NCI-H345 (cell line): ENCODE measurements at places on chromosomes 13 and 19.

DNA sequence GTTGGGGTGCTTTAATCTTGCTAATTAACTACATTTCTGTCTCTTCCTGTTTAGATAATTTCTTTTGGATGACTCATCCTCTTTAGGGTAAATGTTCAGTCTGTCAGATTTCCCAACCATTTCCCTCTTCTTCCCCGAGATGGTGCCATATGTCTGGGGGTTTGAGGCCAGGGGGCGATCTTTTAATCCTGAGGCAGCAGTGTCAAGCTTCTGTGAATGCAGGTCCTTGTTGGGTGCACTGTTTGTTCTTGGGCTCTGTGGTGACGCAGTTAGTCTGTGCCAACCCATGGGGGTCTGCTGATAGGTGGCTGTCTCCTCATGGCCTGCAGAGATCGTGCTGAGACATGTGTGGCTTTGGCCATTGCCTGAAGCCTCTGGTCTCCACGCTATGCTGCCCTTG lies 420.4 kb downstream of the NDFIP2 start:
- DNase-seq = no peak

DNA sequence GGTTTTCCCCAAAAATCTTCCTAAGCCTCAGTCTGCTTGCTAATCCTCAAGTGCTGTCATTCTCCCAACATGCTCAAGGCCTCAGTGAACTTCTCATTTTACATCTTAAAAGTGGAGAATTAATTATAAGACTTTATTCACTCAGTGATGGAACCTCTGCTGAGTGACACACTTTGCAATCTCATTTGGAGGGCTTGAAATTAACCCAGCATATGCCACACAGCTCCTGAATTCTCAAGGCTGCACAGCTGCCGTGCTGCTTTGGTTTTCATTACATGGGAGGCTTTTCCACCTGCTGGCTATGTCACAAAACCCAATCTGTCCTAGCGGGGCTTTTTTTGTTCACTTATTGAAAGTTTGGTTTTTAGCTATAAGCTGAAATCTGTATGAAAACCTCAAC lies 28.3 kb upstream of the SERPINE3 start:
- DNase-seq = no peak

DNA sequence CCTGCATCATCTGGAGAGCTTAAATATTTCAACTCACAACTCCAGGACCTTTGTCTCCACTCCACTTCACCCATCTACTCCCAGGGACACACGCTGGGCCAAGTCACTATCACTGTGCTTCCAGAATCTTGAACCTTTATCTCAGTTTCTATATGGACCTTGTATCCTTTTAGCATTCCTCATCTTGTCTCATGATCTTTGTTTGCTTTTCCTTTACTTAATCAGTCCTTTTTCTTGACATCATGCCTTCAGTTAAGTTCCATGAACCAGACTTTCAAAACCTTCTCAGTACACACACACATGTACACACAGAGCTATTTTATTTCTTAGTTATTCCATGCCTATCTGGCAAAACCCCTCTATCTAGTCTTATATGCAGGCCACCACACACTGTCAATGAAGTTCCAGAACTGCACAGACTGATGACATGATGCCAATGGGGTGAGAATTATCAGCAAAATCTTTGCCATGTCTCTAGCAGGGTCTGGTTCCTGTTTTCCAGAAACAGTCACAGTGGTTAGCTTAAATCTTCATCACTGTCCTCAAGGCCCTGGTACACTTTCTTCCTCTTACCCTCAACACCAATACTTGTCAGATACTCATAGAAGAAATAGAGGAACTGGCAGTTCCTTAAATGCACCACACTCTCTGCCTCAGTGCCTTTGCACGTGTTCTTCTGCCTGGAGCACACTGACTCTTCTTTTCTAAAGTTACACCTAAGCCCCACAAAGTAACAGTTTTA lies 77.6 kb upstream of the STARD13 start:
- DNase-seq = no peak

GRCh38 chr13:50783066-50783465 lies 60.4 kb downstream of the DLEU7 start:
- DNase-seq = no peak

DNA sequence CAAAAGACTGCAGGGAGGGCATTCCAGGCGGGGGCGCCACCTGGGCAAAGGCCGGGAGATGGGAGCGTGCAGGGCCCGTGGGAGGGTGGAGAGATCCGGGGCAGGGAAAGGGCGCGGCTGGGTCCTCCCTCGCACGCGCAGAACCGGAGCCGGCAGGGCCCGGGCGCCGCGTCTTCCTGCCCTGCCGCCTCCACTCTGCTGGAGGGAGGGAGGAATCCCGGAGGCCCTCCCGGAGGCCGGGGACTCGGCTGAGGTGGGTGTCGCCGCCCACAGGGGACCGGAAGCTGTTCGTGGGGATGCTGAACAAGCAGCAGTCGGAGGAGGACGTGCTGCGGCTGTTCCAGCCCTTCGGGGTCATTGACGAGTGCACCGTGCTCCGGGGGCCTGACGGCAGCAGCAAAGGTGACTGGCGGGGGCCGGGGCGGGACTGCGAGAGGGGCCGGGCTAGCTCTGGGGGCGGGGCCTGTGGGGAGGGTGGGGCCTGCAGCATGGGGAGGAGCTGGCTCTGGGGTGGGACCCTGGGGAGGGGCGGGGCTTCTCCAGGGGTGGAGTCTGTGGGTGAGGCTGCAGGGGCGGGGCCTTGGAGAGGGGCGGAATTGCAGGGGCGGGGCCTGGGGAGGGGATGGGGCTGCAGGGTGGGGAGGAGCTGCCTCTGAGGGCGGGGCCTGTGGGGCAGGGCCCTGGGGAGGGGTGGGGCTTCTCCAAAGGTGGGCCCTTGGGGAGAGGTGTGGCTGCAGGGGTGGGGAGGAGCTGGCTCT lies 51.3 kb downstream of the CELF5 start:
- peak; percentile 98 for DNase-seq

DNA sequence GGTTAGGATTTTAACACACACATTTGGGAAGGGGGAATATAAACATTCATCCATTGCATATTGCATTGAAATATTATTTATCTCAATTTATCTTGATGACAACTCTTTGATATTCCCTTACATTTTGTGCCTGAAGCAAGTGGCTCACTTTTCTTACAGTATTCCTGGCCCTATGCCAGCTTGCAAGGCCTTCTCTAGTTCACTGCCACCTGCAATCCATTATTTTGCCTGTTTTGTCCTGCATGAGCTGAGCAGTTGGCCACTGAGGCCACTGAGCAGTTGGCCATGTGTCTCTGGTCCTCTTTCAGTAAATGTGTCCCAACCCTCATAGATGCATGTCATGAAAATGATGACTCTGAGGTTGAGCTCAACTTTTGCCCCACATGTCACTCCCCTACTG lies 49.8 kb downstream of the CBY2 start:
- no peak for DNase-seq

- no peak for DNase-seq
Measured at GRCh38 chr13:84129966-84130365, 247.7 kb upstream of the SLITRK1 start.

DNA sequence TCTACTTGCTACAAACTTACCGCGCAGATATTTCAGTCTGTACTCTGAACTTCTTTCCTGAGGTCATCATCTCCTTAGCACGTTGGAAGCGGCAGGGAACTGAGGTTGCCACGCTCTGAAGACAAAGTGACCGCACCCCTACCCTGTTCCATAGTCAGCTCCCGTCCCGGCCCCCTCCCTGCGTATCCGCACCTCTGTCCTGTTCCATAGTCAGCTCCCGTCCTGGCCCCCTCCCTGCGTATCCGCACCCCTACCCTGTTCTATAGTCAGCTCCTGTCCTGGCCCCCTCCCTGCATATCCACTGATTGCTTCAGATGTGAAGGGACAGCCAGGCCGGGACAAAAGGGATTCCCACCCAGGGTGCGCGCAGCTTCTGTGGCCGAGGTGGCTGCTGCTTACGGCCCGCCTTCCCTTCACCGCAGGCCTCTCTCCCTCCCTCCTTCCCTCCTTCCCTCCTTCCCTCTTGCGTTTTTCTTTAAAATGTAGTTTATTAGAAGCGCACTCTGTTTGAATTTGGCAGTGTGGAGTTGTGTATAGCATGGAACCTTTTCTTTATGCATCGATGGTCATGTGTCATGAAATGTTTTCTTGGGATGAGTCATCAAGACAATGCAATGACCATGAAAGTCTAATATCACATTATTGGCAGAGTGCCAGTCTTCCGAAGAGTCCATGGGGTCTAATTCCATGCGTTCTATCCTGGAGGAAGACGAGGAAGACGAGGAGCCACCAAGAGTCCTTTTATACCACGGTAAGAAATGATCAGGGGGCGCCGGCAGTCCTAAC lies 21.9 kb upstream of the NDUFS7 start:
- DNase-seq = no peak

DNA sequence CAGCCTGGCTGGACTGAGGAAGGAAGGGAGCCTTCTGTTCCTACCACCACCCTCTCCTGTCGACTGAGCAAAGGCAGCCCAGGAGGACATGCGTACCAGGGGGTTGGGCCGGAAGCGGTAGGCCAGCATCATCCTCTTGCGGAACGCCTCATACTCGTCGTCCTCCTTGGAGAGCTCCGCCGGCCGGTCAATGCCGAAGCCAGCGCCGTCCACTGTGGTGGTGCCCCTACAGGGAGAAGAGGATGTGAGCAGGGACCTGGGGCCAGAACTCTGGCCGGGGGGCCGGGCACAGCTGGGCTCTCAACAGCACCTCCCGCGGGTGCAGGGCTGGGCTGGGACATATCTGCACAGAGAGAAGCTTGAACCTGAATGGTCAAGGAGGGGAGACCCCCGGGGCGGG lies 3.8 kb upstream of the TM6SF2 start:
- DNase-seq = no peak

GRCh38 chr13:50691176-50691680 lies 152.3 kb downstream of the DLEU7 start:
- DNase-seq = no peak

GRCh38 chr13:27405546-27406134 lies 18.8 kb upstream of the GTF3A start:
- no peak for DNase-seq

GRCh38 chr13:110322126-110322827 lies 15.2 kb downstream of the COL4A2 start:
- no peak for DNase-seq

DNA sequence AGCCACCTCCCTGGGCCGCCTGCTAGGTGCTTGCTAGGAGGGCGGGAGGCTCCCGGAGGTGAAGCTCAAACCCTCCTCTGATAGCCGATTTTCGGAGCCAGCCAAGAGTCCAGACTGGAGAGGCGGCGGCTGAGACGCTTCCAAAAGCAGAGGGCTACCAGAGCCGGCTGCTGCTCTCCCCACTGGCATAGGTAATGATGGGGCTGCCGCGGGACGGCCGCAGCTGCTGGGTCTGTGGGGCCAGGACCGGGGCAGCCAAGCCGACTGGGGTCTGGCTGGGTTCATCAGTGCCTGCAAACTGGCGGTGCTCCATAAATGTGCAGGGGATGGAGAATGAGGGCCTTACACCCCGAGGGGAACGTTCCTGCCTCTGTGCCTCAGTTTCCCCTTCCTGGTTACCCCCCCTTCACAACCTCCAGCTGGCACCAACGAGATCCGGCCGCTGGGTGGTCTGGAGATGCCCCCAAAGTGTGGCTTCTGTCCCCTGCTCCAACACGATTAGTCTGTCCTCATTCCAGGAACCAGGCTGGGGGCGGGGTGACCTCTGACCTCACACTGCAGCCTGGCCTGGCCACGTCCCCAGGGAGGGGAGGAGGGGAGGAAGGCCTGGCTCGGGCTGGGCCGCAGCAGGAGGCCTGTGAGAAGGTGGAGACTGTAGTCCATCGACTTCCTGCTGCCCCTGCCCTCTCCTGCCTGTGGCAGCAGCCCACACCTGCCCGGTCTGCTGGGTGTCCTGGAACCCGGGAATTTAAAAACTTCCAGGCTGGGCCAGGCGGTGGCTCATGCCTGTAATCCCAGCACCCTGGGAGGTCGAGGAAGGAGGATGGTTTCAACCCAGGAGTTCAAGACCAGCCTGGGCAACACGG lies 3.8 kb upstream of the WDR18 start:
- DNase-seq = no peak

- DNase-seq = no peak
Measured at GRCh38 chr19:49588365-49589122, 2.4 kb upstream of the PRR12 start.
